ENCODE measurements at places on chromosomes 12 and 14.

GRCh38 chr12:2785017-2785416 is 9.8 kb upstream of the FKBP4 start:
- DNase-seq, result no peak

DNA sequence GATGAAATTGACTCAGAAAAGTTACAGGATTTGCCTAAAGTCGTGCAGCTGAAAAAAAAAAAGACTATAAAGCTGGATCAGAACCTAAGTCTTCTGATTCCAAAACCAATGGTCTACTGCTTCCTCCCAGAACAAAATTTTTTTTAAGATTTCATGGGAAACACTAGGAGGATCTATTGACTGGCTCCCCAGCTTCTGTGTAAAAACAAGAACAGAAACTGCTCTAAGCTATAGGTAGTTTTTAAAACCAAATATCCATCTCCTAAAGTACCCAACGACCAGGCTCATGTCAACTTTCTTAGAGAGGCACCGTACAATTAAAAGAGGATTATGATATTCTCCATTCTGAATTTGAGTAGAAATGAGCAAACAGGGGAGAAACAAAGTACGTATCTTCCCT is 9.4 kb downstream of the FMNL3 start:
- no peak for DNase-seq

DNA sequence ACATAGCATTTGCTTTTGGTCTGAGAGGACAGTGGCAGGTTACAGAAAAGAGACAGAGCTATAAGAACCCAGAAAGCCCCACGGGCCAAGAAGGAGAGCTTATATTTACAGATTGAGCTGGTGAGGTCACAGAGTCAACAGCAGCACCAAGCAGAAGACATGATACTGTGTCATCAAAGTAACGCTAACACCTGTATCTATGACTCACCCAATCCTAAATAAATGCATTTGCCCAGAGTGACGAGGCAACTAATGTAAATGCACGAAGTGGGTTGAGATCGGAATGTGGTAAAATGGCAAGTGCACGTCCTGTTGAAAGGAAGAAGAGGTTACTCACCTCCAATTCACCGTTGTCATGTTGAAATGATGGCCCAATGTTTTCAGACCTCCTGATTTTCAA is 6.7 kb upstream of the CD163L1 start:
- DNase-seq, result no peak

DNA sequence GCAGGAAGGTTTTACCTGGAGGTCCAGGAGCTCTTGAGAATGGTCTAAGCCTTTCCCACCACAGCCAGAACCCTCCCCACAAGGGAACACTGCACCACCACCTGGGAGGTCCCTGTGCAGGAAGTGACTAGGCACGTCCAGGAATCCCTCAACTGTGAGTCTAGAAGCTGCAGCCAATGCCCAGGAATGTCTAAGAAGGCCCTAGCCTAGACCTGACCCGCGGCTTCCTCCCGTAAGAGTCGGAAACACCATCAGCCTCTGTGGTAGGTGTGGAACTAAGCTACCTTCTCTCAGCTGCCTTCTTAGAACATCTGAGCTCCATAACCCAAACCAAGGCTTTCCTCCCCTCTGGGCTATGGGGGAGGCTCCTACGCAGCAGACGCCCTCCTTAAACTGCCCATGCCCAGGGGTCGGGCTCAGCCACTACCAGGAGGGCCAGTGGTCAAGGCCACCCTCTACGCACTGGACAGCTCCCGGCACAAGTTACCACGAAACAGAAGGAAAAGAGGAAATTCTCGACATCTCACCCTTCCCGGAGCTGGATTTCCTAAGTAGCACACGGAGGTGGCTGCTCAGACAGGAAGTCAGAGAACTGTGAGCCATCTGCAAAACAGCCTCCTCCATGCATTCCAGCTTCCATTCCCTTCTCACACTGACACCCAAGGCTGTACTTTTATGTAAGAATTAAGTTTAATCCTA is 25.5 kb downstream of the ZFYVE21 start:
- DNase-seq, result no peak

DNA sequence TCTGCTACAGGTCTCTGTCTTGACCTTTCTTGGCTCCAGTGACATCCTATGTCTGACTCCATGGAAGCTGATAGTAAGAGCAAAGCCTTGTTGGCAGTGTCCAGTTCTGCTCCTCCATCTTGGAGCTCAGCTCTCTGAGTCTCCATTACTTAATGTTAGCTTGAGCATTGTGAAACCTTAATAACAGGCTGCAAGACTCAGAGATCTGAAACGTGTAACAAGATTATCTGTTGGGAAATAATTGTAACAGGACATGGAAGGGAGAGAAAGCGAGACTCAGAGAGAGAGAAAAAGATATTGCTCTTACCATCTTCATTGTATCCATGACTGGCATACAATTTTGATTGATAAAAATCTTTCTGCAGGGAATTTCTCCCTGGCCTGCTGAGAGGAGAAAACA is 1365.7 kb downstream of the AACS start:
- no peak for DNase-seq

GRCh38 chr14:42475289-42475688 is 868.6 kb downstream of the LRFN5 start:
- no peak for DNase-seq

Measured in CD4-positive, alpha-beta T cell treated with Interleukin-15 for 1 hour (primary cell).